Right atrium auricular region (tissue), 2 donors: ENCODE measurements at places on chromosomes 6 and 20. TPM values are rescaled to one million over a fixed set of nuclear protein-coding genes. Genes with fewer than 3 reads are reported as not detected.

The NEURL2 gene
- total RNA-seq = 8.8 TPM

The GSTA1 gene
- total RNA-seq = not detected

The MYCT1 gene
- total RNA-seq = 8.1 TPM

The STX11 gene
- 21.5 TPM for total RNA-seq

The SYCP2 gene
- total RNA-seq = 0.56 TPM

The DACT2 gene
- 2.0 TPM for total RNA-seq

- peak; percentile 76 for DNase-seq
- H3K27ac ChIP-seq = no peak overlapping the region
- no peaks in the 10 kb centered on the region for H3K27me3 ChIP-seq
- no peaks in the 10 kb centered on the region for H3K4me1 ChIP-seq
- H3K36me3 ChIP-seq = no peaks in the 10 kb centered on the region
These were observed 333.9 kb downstream of the HACE1 start for GRCh38 chr6:104525677-104526322.

- DNase-seq = no peak
- no peak overlapping the region for H3K4me3 ChIP-seq
- no peaks in the 10 kb centered on the region for H3K36me3 ChIP-seq
- peak overlapping the region; percentile 90 for H3K27ac ChIP-seq
These were observed 118.9 kb downstream of the ARMC2 start for GRCh38 chr6:108966855-108967755.

GRCh38 chr6:17470202-17470937 is 77.0 kb downstream of the CAP2 start:
- DNase-seq = no peak
- H3K4me1 ChIP-seq = no peaks in the 10 kb centered on the region
- H3K36me3 ChIP-seq = peaks cover 7% of the 10 kb centered on the region
- peak overlapping the region; percentile 46 for H3K27ac ChIP-seq
- no peak overlapping the region for H3K4me3 ChIP-seq
- no peaks in the 10 kb centered on the region for H3K27me3 ChIP-seq

- H3K36me3 ChIP-seq = no peaks in the 10 kb centered on the region
- no peak overlapping the region for H3K27ac ChIP-seq
- no peaks in the 10 kb centered on the region for H3K27me3 ChIP-seq
- DNase-seq = no peak
- H3K4me1 ChIP-seq = peaks cover 5% of the 10 kb centered on the region
- no peak overlapping the region for H3K4me3 ChIP-seq
These were observed 65.1 kb downstream of the HIVEP1 start for GRCh38 chr6:12077021-12077710.

GRCh38 chr20:17169585-17170136 is 57.2 kb upstream of the PCSK2 start:
- H3K4me3 ChIP-seq = no peak overlapping the region
- no peaks in the 10 kb centered on the region for H3K36me3 ChIP-seq
- H3K27me3 ChIP-seq = no peaks in the 10 kb centered on the region
- DNase-seq = no peak
- H3K27ac ChIP-seq = no peak overlapping the region

- DNase-seq = no peak
- peak overlapping the region; percentile 68 for H3K4me3 ChIP-seq
- H3K36me3 ChIP-seq = no peaks in the 10 kb centered on the region
- H3K27ac ChIP-seq = no peak overlapping the region
- H3K4me1 ChIP-seq = peaks cover 22% of the 10 kb centered on the region
These were observed 1.7 kb downstream of the SLC22A23 start for GRCh38 chr6:3455147-3455568.

DNA sequence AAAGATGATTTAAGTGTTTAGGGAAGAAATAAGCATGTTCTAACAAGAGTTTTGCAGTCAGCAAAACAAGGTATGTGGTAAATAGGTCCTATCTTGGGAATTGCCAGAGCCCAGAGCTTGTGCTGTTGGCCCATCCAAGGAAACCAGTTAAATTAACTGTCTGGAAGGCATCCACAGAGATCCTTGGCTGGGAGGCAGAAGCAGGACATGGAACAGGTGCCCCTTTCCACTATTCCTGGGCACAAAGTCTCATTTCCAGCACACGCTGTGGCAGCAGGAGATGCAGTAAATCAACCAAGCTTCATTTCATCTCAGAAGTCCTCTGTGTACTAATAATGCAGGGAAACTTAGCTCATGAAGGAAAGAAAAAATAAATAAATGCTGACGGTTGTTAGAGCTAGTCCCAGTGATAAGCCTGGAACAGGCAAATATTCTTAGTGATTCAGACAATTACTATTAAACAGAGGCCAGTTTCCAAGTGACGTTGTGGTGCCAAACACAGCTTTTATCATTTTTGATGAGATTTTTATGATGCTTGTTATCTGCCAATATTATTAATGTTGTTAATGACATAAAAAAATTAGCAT is 39.8 kb upstream of the SNAP25 start:
- no peak for DNase-seq
- H3K27me3 ChIP-seq = no peaks in the 10 kb centered on the region
- H3K4me3 ChIP-seq = no peak overlapping the region
- H3K27ac ChIP-seq = no peak overlapping the region
- H3K4me1 ChIP-seq = no peaks in the 10 kb centered on the region

DNA sequence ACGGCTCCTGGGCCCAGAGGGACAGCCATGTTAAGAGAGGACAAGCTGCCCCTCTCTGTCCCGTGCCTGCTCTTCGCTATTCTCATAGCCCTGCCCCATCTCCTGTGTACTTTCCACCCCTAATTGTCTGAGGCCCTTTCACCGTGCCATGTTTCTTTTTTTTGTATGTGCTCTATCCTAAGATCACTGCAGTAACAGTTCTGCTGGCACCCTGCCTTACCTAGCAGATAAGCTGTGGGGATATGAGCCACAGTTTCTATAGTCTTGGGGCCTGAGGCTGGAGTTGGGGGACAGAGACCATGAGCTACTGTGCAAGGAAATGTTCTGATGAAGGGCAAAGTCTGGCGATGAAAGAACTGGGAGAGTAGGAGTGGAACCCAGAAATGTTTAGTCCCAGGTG is 269.5 kb upstream of the CITED2 start:
- DNase-seq = no peak
- H3K27me3 ChIP-seq = no peaks in the 10 kb centered on the region
- H3K4me3 ChIP-seq = no peak overlapping the region
- H3K27ac ChIP-seq = peak overlapping the region; percentile 15
- H3K4me1 ChIP-seq = no peaks in the 10 kb centered on the region
- H3K36me3 ChIP-seq = no peaks in the 10 kb centered on the region

DNA sequence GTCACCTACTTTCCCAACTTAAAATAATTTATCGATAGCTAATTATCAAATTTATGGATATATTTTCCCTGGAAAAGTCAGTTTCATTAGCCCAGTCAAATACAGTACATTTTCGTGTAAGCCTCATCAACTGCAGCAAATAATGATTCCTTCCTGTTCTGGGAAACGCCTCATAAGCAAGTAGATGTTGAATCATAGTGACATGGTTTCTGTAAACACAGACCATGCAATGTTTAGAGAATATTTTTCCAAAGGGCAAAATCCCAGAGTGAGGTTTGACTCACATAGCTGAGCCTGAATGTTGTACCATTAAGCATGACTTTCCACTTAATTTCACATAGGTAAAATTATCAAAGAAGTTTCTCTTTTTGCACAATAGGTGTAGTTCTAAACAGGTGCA is 16.7 kb upstream of the VNN1 start:
- no peak overlapping the region for H3K27ac ChIP-seq
- no peaks in the 10 kb centered on the region for H3K36me3 ChIP-seq
- H3K4me1 ChIP-seq = no peaks in the 10 kb centered on the region
- no peaks in the 10 kb centered on the region for H3K27me3 ChIP-seq

DNA sequence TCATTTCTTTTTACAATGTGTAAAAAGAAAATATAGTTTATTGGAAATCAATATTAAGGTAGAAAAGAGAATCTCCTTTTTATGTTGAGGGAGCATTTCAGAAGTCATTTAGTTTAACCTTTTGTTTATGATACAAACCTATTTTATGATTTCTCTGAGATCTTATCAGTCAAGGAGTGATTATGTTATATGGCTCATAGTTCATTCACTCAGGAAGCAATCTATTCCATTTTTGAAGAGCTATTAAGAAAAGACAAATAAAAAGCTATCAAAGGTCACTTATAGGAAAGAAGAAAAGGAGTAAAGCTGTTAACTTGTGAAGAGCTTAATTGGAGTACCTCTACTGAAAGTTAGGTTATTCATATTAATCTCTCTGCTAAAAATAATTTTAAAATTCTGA is 526.6 kb upstream of the JAG1 start:
- H3K4me3 ChIP-seq = no peak overlapping the region
- no peaks in the 10 kb centered on the region for H3K27me3 ChIP-seq
- H3K36me3 ChIP-seq = no peaks in the 10 kb centered on the region

- no peak overlapping the region for H3K27ac ChIP-seq
- no peaks in the 10 kb centered on the region for H3K27me3 ChIP-seq
- no peaks in the 10 kb centered on the region for H3K36me3 ChIP-seq
- no peak overlapping the region for H3K4me3 ChIP-seq
- DNase-seq = no peak
These were observed 533.7 kb downstream of the BCKDHB start for GRCh38 chr6:80640176-80640575.

- H3K4me3 ChIP-seq = no peak overlapping the region
- no peaks in the 10 kb centered on the region for H3K36me3 ChIP-seq
- no peaks in the 10 kb centered on the region for H3K27me3 ChIP-seq
- H3K27ac ChIP-seq = no peak overlapping the region
These were observed 4.4 kb upstream of the PYGB start for GRCh38 chr20:25243416-25243979.

- no peaks in the 10 kb centered on the region for H3K27me3 ChIP-seq
- no peaks in the 10 kb centered on the region for H3K4me1 ChIP-seq
- no peak overlapping the region for H3K27ac ChIP-seq
- no peaks in the 10 kb centered on the region for H3K36me3 ChIP-seq
- DNase-seq = no peak
These were observed 68.2 kb downstream of the PXDC1 start for GRCh38 chr6:3683331-3683730.

- H3K4me3 ChIP-seq = no peak overlapping the region
- no peaks in the 10 kb centered on the region for H3K4me1 ChIP-seq
- DNase-seq = no peak
- H3K36me3 ChIP-seq = no peaks in the 10 kb centered on the region
- H3K27me3 ChIP-seq = no peaks in the 10 kb centered on the region
These were observed 66.3 kb downstream of the SMOC2 start for GRCh38 chr6:168507297-168507696.

DNA sequence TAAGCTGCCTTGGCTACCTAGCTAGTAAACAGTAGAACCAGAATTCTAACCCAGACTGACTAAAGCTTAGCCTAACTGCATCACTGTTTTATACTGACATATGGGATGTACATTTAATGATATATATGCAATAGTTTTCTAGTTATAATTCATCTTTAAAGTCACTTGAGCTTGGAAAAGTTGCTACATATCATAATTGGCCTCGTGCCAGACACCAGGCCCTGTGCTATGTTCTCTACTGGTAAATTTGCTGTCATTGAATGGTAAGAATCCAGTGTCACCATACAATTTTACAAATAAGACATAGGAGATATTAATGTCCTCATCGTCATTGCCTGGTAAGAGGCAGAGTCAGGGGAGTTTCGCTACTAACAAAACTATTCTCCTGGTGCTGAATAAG is 396.8 kb downstream of the CDKAL1 start:
- no peaks in the 10 kb centered on the region for H3K4me1 ChIP-seq
- no peaks in the 10 kb centered on the region for H3K27me3 ChIP-seq
- H3K4me3 ChIP-seq = no peak overlapping the region
- no peak overlapping the region for H3K27ac ChIP-seq
- no peak for DNase-seq

GRCh38 chr20:43564993-43565757 is 6.3 kb downstream of the SGK2 start:
- no peak overlapping the region for H3K27ac ChIP-seq
- no peaks in the 10 kb centered on the region for H3K4me1 ChIP-seq
- H3K4me3 ChIP-seq = no peak overlapping the region
- H3K36me3 ChIP-seq = no peaks in the 10 kb centered on the region
- DNase-seq = no peak
- no peaks in the 10 kb centered on the region for H3K27me3 ChIP-seq

GRCh38 chr6:18076231-18076630 is 46.2 kb downstream of the NHLRC1 start:
- H3K4me1 ChIP-seq = no peaks in the 10 kb centered on the region
- no peak overlapping the region for H3K27ac ChIP-seq
- no peaks in the 10 kb centered on the region for H3K36me3 ChIP-seq
- no peaks in the 10 kb centered on the region for H3K27me3 ChIP-seq
- DNase-seq = no peak

DNA sequence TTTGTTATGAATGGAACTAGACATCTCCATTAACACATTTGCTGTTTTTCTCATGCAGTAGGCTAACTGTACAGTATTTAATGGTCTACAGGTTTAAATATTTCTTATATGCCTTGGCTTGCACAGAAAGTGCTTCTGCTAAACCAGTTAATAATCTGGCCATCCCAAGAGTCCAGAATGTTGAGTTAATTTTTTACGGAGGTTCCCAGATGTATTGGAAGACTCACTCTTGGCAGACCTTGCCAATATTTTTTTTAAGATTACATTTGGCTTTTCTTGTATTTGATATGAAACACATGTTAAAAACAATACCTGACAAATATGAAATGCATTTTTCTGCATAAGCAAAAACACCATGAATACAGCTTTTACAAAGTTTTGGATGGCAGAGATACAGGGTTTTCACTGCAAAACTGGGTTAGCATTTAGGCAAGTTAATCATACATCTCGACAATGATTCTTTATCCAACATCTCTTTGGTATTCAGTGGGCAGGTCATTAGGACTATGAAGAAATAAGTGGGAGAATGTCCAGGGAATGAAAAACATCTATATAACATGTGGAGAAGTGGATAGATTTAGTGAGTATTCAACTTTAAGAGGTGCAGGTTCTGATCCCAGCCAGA is 94.0 kb downstream of the SGK1 start:
- H3K27ac ChIP-seq = no peak overlapping the region
- H3K4me3 ChIP-seq = no peak overlapping the region
- H3K4me1 ChIP-seq = no peaks in the 10 kb centered on the region
- H3K36me3 ChIP-seq = no peaks in the 10 kb centered on the region

DNA sequence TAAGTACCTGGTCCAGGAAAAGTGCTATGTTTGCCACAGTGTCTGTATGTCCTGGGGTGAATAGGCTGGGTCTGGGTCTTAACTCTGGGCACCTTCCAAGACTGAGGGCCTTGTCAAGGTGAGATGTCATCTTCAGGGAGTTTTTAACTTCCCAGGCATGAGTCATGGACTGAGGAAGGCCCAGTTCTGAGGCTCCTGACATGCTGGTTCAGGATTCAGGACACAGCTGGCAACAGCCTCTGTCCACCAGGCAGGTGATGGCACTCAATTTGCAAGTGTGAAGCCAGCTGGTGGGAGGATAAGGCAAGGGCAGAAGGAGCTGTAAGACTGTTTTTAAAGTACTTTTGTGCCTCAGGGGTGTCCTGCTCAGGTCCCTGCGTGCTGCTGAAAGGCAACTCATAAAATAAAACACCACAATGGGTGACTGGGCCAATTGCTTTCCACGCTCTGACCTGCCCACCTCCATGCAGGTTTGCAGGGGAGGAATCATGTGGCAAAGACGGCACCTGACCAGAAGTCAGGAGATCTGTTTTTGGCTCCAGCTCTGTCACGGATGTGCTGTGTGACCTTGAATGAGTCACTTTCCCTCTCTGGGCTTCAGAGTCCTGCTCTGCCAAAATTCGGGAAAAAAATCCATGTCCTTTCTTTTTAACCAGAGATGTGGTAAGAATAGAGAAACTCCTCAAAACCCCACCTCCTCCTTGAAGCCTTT is 4.9 kb upstream of the PACSIN1 start:
- H3K36me3 ChIP-seq = no peaks in the 10 kb centered on the region
- no peak overlapping the region for H3K4me3 ChIP-seq
- H3K27me3 ChIP-seq = no peaks in the 10 kb centered on the region
- H3K4me1 ChIP-seq = peaks cover 8% of the 10 kb centered on the region
- no peak for DNase-seq
